ENCODE measurements at places on chromosomes 5 and 9.

GRCh38 chr9:22452415-22453010 is 5.9 kb downstream of the DMRTA1 start:
- DNase-seq = no peak

DNA sequence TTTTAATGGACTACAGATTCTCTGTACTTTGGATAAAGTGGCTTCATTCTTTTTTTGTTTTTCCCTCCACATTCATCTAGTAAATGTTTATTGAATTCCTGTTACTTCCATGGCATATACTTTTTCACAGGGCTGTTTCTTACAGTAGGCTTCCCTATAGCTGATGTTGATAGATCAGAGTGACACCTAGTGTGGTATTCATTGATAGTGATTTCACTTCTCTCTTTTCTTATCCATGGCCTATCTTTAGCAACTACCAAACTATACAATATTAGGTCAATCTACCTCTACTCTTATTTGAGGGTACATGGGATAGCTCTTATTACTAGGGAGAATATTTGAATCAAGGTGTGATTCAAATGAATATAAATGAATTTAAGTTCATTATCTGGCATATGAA is 35.8 kb downstream of the FSD1L start:
- DNase-seq = no peak

- DNase-seq = no peak
Measured at GRCh38 chr5:114249823-114250222, 112.0 kb upstream of the KCNN2 start.

DNA sequence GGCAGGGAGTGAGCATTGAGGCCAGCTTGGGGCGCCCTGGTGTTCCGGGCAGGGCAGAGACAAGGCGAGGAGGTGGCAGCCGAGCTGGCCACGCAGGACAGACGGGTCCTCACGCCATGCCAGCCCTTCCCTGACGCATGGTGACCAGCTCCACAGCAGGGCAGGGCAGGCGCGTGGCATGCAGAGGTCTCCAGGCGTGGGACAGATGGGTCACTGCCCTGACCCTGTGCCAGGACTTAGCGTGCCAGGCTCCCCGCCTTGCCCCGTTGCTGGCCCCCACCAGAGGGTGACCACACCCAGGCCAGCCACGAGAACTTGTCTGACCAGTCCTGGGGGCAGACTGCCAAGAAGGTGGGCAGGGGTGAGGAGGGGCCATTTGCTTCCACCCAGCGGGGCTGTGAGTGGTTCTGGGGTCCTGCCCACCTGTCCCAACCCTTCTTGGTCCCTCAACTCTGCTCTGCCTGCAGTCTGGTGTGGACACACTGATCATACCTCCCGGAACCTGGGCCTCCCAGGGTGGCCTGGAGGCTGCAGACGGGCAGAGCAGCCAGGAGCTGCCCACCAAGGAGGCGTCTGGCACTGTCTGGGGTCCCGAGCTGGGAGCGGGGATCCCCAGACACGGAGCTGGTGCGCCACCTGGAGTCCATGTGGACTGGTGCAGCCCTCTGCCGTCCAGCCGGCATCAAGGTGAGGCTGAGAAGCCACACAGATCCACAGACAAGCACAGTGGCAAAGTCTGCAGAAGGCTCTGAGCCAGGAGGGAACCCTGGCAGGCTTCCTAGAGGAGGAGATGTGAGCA is at the start of gene RNF224:
RNF224 (plus strand) TSS at position 449 of the 799 bp plus-strand sequence. CDS start 834 bp downstream, outside the sequence.
- peak; percentile 98 for DNase-seq

DNA sequence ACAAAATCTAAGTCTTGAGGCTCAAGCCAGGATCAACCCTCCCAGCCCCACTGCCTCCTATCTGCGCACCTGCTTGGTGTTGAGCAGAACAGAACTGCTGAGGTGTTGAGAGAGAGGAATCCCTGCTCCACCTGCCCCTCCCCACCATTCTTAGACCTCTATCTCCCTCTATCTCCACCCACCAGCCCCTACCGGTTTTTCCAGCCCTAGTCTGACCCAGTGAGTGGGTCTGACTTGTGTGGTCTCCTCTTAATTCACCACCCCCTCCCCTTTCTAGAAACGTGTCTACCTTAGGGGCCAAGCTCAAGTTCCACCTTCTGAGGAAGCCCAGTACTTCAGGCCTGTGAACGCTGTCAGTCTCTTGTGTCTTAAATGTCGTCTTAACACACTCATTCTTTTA is 93.7 kb downstream of the ARHGAP26 start:
- no peak for DNase-seq

DNA sequence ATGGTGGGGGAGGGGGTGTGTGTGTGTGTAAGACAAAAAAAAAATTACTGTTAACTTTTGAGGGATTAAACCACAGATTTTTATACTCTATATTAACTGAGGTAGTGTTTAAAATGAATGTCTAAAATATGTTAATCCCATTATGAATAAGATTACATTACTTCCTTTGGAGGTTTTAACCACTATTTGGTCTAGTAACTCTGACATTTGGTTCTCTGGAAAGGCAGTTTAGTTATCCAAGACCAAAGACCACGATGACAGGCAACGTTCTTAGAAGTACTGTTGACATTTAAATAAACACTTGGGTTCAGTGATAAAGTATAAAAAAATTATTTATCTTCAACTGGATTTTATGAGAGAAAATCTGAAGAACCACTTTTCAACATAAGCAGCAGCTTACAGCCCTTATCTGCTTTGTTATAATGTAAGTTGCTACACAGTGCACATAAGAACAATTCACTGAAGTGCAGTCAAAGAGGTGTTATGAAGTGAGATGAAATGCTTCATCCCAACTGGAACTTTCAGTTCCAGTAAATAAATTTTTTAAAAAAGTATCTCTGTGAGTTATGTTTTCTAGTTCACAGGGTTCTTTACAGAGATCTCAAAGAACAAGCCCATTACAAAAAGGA is 94.5 kb downstream of the OSMR start:
- DNase-seq = no peak

DNA sequence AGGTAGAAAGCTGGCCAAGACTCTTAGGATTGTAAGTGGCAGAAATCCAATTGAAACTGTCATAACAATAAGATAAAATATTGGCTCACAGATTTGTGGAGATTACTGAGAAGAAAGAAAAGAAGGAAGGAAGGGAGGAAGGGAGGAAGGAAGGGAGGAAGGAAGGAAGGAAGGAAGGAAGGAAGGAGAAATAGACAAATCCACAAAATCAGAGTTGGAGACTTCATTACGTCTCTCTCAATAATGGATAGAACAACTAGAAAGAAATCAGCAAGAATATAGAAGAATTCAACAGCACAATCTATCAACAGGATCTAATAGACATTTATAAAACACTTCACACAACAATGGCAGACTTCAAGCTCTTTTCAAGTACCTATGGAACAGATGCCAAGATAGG is 17.9 kb upstream of the PAM start:
- DNase-seq = no peak

DNA sequence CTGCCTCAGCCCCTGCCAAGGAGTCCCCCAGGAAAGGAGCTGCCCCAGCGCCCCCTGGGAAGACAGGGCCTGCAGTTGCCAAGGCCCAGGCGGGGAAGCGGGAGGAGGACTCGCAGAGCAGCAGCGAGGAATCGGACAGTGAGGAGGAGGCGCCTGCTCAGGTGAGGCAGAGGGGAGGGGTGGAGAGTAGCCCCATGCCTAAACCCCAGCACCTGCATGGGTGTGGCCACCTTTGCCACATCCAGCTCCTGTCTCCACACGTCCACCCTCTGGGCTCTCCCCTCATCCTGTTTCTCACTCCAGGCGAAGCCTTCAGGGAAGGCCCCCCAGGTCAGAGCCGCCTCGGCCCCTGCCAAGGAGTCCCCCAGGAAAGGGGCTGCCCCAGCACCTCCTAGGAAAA is 17.2 kb downstream of the TCOF1 start:
- DNase-seq = no peak

- no peak for DNase-seq
Measured at GRCh38 chr5:134226441-134227192, 744 bp upstream of the PPP2CA start.

DNA sequence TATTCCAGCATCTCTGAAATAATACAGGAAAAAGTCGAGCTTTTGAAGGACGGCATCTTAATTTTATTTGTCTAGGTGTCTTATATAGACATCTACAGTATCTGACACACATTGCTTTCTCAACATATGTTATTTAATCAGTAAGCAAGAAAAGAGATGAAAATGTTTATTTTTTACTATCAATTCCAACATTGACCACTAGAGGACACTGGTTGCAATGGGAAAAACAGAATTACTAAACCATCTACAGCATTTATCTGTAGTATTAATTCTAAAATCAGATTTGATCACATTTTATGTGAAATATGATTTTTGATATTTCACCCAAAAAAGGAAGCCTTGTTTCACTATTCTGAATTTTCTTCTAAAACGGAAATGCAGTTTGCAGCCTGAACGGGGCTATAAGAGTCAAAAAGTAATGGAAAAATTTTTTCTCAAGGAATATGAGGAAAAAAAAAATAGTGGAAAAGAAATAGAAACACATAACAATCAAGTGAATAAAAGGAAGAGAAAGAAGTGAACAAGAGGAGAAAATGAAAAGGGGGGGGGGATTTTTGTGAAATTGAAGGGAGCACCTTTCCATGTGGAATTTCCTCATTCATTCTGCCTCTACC is 98.6 kb downstream of the OSTF1 start:
- no peak for DNase-seq

DNA sequence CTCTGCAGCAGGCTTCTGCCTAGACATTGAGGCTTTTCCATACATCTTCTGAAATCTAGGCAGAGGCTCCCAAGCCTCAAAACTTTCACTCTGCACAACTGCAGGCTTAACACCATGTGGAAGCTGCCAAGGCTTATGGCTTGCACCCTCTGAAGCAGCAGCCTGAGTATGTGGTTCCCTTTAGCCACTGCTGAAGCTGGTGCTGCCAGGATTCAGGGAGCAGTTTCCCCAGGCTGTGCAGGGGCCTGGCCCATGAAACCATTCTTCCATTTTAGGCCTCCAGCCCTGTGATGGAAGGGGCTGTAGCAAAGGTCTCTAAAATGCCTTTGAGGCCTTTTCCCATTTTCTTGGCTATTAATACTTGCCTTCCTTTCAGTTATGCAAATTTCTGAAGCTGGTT is 680.3 kb upstream of the FTMT start:
- no peak for DNase-seq

- DNase-seq = no peak
Measured at GRCh38 chr5:179516221-179516620, 34.1 kb upstream of the RUFY1 start.

DNA sequence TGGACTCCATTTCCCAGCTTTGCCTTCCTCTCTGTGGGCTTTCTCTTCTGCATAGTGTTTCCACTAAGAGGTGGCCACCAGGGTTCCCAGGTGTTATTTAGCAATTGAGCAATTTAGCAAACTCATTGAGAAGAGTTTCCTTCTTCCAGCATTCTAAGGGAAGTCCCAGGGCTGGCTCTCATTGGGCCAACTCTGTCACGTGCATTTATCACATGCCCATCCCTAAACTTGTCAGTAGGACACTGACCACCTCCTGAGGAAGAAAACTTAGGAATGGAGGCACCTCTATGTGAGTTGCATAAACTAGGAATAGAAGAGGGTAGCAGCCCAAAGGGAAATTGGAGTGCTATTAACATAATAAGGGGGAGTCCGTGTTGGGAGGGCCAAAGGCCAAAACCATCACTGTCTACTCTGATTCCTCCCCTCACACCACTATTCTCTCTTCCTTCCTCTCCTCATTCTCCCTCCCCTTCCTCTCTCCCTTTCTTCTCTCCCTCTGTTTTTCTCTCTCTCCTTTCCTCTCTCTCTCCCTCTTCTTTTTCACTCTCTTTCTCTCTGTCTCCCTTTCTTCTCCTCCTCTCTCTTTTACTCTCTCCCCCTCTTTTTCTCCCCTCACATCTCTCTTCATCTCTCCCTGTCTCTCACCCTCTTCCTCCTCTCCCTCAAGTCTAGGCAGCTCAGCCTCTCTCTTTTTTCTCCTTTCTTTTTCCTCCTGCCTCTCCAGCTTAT is 213.4 kb downstream of the PALM2AKAP2 start:
- DNase-seq = no peak

- no peak for DNase-seq
Measured at GRCh38 chr5:133471699-133472098, 140.6 kb downstream of the FSTL4 start.

GRCh38 chr9:137482094-137482781 is 23.1 kb upstream of the NSMF start:
- DNase-seq = peak; percentile 89

DNA sequence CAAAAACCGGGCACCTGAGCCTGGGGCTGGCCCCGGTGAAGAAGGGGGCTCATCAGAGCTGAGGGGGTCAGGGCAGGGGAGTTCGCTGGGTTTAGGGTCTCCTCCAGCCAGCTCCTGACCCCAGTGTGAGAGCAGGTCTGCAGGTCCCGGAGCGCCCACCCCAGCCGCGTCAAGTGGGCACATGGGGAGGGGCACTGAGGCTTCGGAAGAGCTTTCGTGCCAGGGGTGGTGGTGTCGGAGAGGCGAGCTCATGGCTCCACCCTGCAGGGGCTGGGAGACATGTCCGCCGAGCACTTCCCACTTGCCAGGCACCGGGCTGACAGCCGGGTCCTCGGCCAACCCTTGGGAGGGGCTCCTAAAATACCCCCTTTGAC is 13.2 kb downstream of the VAV2 start:
- no peak for DNase-seq

GRCh38 chr5:50965654-50966375 is 299.4 kb downstream of the PARP8 start:
- no peak for DNase-seq

DNA sequence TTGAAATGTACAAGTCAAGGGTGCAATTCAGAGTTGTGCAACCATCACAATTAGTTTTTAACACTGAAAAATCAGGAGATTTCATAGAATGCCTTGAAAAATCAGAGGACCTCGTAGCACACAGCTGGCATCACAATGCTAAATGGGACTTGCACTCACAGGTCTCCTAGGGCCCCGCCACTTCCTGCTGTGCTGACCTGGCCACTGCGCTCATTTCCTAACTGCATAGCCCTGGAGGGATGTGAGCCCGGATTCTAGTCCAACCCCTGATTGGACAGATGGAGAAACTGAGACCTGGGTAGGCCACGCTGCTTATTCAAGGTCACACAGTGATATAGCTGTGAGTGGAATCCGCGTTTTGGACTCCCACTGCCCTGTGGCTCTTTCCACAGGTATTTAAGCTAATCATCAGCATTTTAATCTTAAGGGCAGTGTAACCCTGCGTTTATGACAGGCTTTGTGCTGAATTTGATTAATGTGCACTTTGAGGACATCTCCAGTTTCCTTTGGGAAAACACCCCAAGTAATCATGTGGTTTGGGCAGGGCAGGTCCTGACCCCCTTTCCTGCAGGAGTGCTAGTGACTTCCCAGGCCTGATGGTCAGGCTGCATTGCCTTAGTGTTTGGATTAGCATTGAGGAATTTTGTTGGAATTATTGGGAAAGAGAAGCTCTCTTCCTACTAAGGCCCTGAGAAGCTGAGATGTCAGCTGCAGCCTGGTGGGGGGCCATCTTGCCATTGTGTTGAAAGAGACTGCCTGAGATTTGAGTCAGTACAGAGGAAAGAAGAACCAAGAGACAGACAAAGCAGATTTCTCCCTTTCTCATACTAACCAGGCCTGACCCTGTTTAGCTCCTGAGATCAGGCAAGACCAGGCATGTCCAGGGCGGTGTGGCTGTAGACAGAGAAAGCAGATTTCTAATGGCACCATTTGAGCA is 36.2 kb downstream of the STC2 start:
- DNase-seq = no peak

GRCh38 chr9:105313238-105313637 is 68.8 kb downstream of the SLC44A1 start:
- DNase-seq = no peak

Data from H54 (cell line).